ENCODE measurements at places on chromosomes 5 and 9. TPM values are rescaled to one million over a fixed set of nuclear protein-coding genes. Genes with fewer than 3 reads are reported as not detected.

DNA sequence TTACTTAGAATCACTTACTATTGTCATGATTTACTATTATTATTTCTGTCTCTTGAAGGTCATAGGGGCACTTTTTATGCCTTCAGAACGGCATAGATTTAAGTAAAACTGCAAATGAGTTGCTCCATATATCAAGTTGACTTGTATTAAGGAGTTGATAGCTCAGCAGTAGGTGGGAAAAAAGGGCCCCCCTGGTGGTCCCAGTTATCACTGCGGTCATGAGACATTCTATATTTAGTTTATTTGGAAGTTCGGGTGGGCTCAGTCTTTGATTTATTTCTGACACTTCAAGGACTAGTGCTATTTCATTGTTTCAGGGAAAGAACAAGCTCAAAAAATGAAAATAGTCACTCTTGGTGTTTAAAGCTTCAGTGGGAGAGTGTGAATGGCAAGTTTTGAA is 159.3 kb downstream of the SLC24A2 start:
- H3K27ac ChIP-seq = no peak overlapping the region
- DNase-seq = no peak
- no peaks in the 10 kb centered on the region for H3K27me3 ChIP-seq
- no peaks in the 10 kb centered on the region for H3K4me1 ChIP-seq

GRCh38 chr5:180636016-180636402 is 13.4 kb downstream of the FLT4 start:
- no peaks in the 10 kb centered on the region for H3K27me3 ChIP-seq
- no peaks in the 10 kb centered on the region for H3K4me1 ChIP-seq
- peak overlapping the region; percentile 26 for H3K27ac ChIP-seq
- H3K36me3 ChIP-seq = no peaks in the 10 kb centered on the region
- H3K4me3 ChIP-seq = no peak overlapping the region

DNA sequence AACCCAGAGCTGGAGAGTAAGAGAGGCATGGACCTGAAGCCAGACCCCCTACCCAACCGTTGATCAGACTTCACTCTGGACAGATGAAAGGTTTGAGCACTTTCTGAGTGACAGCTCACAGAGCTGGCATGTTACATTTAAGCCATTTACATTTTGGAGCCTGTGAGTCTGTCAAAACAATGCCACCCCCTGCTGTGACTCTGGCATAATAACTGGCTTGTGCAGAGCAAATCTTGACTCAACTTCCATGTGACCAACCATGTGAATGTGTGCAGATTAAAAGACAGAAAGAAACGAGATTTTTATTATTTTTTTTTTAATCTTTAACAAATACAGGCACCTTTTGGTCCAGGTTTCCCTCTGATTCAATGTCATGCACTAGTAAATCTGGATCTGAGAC is 48.5 kb downstream of the MFAP3 start:
- H3K27me3 ChIP-seq = no peaks in the 10 kb centered on the region
- no peak overlapping the region for H3K27ac ChIP-seq
- no peaks in the 10 kb centered on the region for H3K4me1 ChIP-seq
- no peaks in the 10 kb centered on the region for H3K36me3 ChIP-seq
- DNase-seq = no peak

GRCh38 chr5:79149433-79149832 is 37.8 kb downstream of the BHMT start:
- no peaks in the 10 kb centered on the region for H3K27me3 ChIP-seq
- no peaks in the 10 kb centered on the region for H3K4me1 ChIP-seq
- H3K4me3 ChIP-seq = no peak overlapping the region
- no peak for DNase-seq

GRCh38 chr9:101893661-101894646 is 155.5 kb upstream of the GRIN3A start:
- DNase-seq = no peak
- H3K4me3 ChIP-seq = no peak overlapping the region
- H3K27me3 ChIP-seq = no peaks in the 10 kb centered on the region
- H3K36me3 ChIP-seq = no peaks in the 10 kb centered on the region

GRCh38 chr5:32095261-32095671 is 78.9 kb downstream of the GOLPH3 start:
- H3K27ac ChIP-seq = peak overlapping the region; percentile 64
- H3K4me1 ChIP-seq = peaks cover 6% of the 10 kb centered on the region
- peaks cover 18% of the 10 kb centered on the region for H3K36me3 ChIP-seq
- H3K4me3 ChIP-seq = no peak overlapping the region

DNA sequence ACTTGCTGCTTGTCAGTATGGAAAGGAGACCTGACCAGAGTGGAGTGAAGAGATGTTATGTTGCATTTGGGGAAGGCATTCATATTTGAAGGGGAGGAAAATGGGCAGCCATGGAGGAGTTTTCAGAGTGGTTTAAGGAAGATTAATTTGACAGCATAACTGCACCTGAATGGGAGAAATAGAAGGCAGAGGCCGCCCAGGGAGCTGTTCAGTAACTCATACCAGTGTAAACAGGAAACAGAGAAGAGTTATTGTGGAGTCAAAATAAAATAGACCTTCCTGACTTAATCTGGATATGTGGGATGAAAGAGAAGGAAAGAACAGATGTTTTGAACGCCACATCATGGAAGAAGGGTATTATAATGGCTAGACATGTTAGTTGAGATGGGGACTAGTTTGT is 13.4 kb downstream of the SLC44A1 start:
- H3K4me3 ChIP-seq = no peak overlapping the region
- H3K4me1 ChIP-seq = peaks cover 5% of the 10 kb centered on the region

GRCh38 chr5:36492984-36493654 is 113.3 kb upstream of the SLC1A3 start:
- H3K36me3 ChIP-seq = no peaks in the 10 kb centered on the region
- no peak for DNase-seq
- no peaks in the 10 kb centered on the region for H3K27me3 ChIP-seq

The TLR4 gene
- polyA plus RNA-seq = 41.6 TPM

The CCDC183 gene
- 0.38 TPM for polyA plus RNA-seq

The CARD9 gene
- 7.9 TPM for polyA plus RNA-seq
